ENCODE measurements at places on chromosomes 11 and 22.
A peak's percentile ranks its signal among the peaks of the same experiment; 100 is the strongest.

GRCh38 chr11:130514316-130514715, 65.9 kb downstream of the ADAMTS15 start:
- DNase-seq, result no peak

GRCh38 chr11:31414338-31414737, 44.7 kb downstream of the DNAJC24 start:
- no peak for DNase-seq

DNA sequence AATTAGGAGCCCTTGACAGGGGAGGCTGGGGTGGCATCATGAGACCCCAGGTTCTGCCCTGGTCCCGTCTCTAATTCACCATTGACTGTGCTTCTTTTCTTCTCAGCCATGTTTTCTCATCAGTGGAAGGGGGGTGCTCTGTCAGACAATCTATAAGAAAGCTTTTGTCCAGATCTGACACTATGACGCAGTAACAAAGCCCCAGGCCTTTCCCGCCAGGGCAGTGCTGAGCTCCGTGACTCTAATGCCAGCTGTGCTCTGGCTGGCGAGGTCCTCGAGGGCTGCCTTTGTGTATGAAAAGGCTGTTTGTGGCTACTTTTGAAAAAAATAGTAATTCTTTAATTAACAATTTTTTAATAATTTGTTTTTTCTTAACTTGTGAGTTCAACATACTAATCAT, 3.2 kb downstream of the CD6 start:
- DNase-seq, result peak; percentile 67

DNA sequence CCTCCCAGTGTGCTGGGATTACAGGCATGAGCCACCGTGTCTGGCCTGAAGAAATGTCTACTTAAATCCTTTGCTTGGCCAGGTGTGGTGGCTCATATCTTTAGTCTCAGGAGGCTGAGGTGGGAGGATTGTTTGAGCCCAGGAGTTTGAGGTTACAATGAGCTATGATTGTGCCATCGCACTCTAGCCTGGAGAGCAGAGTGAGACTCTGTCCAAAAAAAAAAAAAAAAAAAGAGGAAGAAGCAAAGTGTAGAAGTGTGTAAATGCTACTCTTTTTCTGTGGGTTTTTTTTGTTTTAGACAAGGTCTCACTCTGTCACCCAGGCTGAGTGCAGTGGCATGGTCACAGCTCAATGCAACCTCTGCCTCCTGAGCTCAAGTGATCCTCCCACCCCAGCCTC, 6.4 kb upstream of the ATG16L2 start:
- DNase-seq, result no peak

DNA sequence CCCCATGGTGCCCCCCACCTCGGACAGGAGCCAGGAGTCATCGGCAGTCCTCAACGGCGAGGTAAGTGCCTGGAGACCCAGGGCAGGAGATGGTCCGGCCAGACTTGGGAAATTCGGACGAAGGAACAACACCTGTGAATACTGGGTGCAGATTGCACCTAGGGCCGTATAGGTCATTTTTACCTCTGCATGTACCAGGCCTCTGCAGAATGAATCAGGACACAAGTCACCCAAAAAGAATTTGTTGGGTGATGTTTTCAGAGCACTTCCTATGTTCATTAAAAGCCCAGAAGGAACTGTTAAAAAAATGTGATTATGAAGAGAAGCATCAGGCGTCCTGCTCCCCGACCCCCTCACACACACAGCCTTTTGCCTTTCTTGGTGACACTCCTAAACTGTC, 93.9 kb downstream of the C11orf91 start:
- no peak for DNase-seq

DNA sequence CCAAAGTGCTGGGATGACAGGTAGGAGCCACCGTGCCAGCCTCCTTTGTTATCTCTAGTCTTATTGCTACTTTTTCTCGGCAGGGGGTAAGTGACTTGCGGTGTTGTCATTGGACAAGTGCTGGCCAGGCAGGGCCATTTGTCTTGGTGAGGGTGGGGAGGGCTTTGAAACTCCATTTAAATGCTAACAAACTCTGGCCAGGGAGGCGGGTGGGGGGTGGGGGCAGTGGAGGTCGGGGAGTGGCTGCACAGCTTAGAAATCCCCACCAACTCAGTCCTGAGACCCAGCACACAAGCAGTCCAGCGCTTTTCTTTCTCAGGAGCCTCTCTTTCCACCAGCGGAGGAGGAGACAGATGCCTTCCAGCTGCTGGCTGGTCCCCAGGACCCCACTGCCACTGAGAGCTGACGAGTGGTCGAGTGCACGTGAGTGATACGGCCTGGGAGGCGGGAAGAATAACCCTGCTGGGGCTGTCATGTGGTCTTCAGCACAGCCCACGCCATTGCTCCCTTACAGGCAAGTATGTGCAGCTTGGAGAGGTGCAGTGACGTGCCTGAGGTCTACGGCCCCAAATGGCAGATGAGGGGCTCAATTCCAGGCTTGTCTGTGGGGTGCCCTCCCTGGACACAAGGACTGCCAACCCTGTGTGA, 24.2 kb upstream of the OSBPL5 start:
- no peak for DNase-seq

- no peak for DNase-seq
Measured at GRCh38 chr11:27111896-27112295, 71.3 kb downstream of the BBOX1 start.

DNA sequence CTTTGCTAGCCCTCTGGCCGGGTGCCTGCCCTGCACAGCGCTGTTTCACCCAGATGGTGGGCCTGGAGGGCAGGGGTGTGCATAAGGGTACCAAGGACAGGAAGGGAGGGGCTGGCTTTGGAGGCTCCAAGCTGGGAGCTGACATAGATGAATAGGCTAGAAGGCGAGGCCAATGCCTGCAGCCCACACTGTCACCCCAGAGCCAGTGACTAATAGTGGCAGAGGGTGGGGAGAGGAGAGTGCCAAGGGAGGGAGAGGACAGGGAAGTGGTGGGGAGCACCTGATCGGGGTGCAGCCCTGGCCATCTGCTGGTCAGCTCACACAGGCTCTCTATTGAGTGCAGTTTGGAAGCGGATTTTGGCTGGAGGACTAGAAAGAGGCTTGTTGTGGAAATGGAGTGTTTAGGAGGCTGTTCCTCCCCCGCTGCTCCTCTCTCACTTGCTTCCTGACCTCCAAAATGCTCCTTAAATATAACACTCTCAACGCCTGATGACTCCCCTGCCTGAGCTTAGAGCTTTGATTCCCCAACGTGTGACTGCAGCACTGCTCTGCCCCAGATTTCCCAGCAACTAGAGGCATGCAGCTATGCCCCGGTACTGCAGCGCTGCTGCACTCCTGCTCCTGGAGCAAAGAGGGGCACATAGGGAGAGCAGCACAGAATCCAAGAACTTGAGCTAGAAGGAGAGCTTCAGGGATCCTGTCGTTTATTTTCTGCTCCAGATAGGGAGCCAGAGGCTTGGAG, 89.2 kb downstream of the GRAMD1B start:
- DNase-seq, result no peak

DNA sequence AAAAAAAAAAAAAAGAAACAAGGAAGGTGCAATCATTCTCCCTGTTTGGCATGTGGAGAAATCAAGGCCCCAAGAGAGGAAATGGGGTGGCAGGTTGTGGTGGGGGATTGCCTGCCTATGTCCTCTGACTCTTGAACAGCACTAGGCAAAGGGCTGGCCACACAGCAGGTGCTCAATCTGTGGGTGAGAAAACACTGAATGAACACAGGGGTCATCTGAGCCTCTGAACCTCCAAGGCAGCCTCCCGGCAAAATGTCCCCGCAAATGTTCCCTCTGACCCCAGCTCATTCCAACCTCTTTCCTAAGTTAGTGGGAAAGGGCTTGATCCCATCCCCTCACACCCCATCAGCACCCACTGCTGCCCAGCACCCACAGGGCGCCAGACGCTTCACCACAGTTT, 4.6 kb downstream of the PLA2G6 start:
- no peak for DNase-seq

GRCh38 chr11:70578831-70579230, 180.5 kb downstream of the CTTN start:
- no peak for DNase-seq

GRCh38 chr11:110079726-110080125, 13.5 kb upstream of the ZC3H12C start:
- no peak for DNase-seq

GRCh38 chr22:17035246-17035645, 27.2 kb upstream of the GAB4 start:
- DNase-seq, result no peak

GRCh38 chr22:17400305-17400704, 31.0 kb downstream of the CECR2 start:
- no peak for DNase-seq

DNA sequence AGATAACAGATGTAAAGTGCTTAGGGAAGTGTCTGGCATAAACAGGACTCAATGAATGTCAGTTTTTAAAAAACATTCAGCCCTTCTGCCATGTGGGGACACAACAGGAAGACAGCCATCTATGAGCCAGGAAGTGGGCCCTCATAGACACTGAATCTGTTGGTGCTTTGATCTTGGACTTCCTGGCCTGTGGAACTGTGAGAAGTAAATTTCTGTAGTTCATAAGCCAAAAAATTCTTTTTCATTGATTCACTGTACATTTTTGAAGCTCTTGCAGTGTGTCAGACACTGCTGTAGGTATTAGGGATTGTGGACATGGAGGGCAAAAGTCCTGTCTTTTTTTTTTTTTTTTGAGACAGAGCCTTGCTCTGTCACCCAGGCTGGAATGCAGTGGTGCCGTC, 188.6 kb downstream of the HIPK3 start:
- DNase-seq, result no peak

DNA sequence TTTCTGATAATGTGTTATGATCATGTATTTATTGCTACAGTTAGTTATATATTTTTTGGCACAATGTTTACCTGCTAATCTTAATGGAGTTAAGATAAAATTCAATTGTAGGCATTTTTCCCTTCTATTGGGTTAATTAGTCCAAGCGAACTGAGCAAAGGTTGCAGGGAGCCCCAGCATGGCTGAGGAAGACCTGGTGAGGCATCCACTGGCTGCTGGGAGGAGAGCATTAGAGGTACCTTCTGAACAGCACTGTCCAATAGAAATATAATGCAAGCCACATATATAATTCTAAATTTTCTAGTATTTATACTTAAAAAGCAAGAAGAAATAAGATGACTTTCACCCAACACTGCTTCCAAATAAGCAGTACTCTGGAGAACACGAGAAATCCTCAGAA, 689 bp upstream of the TMEM126A start:
- DNase-seq, result peak; percentile 22

- DNase-seq, result no peak
Measured at GRCh38 chr11:77024745-77025144, 9.5 kb upstream of the B3GNT6 start.

DNA sequence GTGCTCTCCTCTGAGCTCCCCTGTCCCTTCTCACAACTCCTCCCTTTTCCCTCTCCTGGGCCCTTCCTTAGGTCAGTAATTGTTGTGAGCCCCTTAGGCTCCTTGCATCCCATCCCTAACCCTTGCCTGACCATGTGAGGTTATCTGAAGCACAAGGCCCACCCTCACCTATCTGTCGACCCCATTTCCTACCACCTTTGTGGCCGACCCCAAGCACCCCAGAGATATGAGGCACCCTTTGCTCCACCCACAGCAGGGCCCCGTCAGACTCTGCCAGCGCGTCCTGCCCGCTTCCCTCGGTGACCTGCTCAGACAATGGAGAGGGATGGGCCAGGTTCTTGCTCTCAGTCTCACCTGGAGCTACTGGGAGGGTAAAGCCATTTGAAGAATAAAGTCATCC, 1.3 kb downstream of the GNG3 start:
- peak; percentile 65 for DNase-seq

GRCh38 chr11:134464981-134465730, 53.1 kb upstream of the B3GAT1 start:
- DNase-seq, result no peak

DNA sequence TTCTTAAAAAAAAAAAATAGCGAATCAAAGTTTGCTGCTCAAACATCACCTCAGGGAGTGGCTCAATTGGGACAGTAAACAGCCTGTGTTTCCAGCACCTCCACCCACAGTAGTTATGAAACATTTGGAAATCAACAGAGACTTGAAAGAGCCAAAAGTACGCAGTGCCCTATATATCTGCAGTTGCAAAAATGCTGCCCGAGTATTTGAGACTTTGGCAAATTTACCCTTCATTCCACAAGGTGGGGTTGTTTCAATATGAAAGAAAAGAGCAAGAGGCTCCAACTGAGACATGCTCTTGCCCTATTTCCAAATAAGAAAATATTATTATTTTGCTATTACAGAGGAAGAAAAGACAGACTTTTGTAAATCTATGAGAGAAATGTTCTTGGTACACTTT, 851.1 kb upstream of the RAG2 start:
- DNase-seq, result no peak

GRCh38 chr11:127345819-127346459, 345.4 kb upstream of the KIRREL3 start:
- peak; percentile 38 for DNase-seq

- no peak for DNase-seq
Measured at GRCh38 chr11:62104816-62105653, 18.8 kb upstream of the INCENP start.

DNA sequence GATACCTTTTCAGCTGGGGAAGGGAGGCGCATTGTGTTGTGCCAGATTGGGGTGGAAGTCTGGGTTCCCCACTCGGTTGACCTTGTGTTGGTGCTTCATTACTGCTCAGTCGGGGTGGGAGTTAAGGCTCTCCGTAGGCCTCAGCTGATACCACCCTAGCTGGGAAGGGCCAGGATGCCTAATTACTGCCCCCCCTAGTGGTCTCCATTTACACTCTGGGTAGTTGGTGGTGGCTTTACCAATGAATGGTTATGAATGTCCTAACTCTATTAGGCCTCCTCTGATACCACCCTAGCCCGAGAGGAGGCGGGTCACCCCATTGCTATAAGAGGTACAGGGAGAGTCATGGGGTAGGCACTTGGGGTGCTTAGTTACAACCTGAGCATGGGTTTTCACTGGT, 27.5 kb upstream of the HIKESHI start:
- DNase-seq, result no peak

DNA sequence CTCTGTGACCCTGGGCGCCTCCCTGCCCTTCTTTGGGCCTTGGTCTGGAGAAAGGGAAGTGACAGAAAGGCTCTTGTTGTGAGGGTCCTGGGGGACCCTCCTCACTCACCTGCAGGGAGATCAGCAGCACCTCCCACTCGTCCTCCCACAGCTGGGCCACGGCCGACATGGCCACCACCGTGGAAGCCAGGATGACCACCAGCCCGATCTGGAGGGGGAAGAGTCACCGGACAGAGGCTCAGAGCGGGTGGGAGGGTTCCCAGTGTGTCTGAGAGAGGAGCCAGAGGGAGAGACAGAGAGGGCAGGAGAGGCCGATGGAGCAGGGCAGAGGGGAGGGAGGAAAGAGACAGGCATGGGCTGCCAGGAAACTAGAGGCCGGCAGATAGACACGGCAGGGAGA, 16.8 kb upstream of the KLHL35 start:
- no peak for DNase-seq

DNA sequence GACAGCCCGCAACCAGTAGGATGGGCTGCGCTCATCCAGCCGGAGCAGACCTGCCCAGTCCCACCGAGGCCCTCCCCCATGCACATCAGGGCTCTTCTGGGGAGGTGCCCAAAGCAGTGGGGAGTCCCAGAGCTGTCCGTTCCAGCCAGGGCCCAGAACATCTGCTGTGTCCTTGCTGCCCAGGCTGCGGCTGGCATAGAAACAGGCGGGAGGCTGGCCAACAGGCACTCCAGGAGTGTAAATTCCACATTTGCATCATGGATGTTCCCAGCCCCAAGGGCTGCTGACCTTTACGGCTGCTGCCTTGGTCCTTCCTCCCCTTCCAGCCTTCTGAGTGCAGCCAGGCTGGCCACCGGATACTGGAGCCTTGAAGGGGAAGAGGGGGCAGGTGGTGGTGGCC, 30.0 kb upstream of the SYT7 start:
- DNase-seq, result no peak
